ENCODE measurements at places on chromosomes 3 and 15.

DNA sequence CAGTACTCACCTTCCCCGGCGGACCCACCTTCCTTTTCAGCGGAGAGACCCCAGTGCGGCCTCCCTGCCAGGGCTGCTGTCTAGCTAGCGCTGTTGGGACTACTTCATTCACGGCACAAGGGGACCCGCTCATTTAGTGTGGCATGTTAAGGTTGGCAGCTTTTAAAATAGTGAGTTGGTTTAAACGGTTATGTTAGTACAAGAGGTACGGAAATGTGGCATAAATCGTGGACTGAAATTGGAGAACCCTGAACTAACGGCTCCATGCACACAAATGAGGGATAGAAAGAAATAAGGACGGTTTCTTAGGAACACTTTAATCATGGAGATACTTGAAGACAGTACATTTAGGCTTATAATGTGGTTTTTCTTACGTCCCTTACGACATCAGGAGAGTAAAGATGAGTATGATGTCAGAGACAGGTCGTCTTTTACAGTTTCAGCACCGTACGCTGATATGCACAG lies 752 bp downstream of the CEP63 start:
- no peak for DNase-seq

- DNase-seq: no peak
These were observed 30.9 kb downstream of the CCNL1 start for GRCh38 chr3:157128771-157129681.

DNA sequence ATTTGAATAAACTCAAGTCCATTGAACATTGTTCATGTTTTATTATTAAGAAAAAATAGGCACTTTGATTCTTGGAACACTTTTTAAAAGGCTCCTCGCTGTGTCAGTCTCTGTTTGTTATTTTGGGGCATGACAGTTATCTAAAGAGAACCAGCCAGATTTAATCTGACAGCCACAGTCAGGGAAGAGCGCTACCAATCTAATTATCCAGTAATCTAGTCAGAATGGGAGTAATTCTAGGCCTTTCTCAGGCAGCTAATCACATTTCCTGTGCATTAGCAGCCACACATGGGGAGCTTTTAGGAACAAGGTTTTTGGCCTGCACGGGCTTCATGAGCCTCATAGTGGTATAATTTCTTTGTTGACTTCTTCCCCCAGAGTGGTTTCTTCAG lies 362.2 kb downstream of the RBMS3 start:
- DNase-seq: no peak

DNA sequence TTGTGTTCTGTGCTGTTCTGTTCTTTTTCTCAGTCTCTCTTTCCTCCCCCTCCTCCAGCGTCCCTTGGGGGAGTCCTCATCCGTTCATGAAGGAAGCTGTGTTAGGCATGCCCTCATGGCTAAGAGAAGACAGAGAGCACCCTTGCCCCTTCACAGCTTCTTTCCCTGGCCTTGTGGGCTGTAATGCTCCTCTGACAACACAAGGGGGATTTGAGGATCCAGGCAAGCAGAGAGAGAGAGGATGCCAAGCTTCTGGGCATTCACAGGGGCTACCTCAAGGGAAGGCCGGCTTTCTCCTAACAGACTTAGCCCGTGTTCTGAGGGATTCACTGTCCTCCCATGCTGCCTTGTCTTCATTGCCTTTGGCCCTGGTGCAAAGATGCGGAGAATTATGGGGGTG lies 389.5 kb downstream of the LRTM1 start:
- peak; percentile 2 for DNase-seq

- no peak for DNase-seq
These were observed 90.5 kb upstream of the DGKG start for GRCh38 chr3:186452517-186452916.

GRCh38 chr3:133926736-133927539 lies 31.3 kb upstream of the RAB6B start:
- DNase-seq: no peak

GRCh38 chr3:106305882-106306435 lies 437.1 kb upstream of the CBLB start:
- no peak for DNase-seq

- no peak for DNase-seq
These were observed 108.8 kb downstream of the IL12A start for GRCh38 chr3:160097478-160097877.

GRCh38 chr3:42936157-42936981 lies 30.4 kb downstream of the ZNF662 start:
- DNase-seq: no peak

- no peak for DNase-seq
These were observed 59.4 kb upstream of the TRIM71 start for GRCh38 chr3:32758375-32758753.

DNA sequence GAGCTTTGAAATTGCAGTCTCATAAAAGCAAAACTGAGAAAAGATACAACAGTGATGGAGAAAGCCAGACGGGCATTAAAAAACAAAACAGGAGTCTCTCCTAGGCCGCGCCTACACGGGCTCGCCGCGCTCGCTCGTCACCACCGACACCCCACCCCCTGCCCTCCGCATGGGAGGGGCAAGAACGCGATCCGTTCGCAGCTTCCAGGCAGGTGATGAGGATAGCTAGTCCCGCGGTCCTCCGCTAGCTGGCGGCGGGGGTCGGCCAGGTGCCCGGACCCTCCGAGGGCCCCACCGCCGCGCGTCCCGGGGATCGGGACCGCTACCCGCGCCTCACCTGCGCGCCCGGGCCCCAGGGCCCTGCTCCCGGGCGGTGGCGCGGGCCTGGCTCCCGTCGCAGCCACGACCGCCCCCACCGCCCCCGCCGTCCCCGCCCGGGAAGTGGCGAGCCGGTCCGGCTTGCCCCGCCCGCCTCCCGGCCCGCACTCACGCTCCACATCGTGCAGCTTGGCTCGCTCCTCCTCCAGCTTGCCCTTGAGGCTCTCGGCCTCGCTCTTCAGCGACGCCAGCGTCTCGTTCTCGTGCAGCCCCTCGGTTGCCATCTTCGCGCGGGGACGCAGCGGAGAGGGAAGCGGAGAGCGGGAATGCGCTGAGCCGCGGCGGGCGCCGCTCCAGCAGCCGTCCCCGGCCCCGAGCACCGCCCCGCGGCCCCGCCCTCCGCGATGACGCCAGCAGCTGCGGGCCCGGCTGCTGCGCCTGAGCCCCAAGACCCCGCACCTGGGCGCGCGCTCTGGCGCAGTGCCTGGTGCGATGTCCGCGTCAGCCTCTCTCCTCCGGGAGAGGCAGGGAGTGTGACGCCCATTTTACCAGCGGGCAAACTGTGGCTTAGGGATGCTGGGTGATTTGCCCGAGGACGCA lies 11.7 kb downstream of the GNB5 start:
- peak; percentile 84 for DNase-seq

DNA sequence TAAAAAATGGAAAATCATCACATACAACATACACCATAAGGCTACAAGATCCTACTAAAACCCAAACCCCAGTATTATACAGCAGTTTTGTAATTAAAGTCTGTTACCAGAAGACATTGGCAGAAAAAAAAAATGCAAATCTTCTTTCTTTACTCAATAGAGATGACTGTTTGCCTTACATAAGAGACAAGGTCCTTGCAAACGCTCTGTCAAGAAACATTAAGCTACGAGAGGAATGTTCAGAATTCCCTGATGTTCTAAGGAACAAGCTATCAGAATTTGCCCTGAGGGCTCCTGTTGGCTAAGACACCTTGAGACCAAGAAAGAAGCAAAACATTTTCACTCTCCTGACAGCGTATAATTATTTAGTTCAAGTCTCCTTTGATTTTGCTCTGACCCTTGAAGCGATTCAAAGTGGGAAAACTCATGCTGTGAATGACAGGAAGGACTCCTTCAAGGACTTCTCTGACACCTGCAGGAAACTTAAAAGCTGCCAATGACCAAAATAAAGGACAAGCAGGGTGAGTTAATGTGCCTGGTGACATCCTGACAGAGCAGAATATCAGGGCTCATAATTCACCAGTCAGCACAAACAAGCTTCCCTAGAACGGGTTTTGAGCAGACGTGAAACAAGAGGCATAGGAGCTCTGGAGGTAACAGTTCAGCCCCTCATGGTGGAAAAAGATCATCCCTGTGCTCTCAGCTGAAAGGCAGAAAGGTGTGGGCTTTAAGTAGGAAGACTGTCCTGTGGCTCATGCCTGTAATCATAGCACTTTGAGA lies 2.5 kb downstream of the SCAMP2 start:
- DNase-seq: no peak

DNA sequence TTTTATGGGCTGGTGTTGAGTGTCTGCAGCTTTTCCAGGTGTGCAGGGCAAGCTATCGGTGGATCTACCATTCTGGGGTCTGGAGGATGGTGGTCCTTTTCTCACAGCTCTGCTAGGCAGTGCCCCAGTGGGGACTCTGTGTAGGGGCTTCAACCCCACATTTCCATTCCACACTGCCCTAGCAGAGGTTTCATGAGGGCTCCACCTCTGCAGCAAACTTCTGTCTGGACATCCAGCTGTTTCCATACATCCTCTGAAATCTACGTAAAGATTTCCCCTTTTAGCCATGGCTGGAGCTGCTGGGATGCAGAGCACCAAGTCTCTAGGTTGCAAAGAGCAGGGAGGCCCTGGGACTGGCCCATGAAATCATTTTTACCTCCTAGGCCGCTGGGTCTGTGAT lies 11.6 kb downstream of the RFX7 start:
- no peak for DNase-seq

DNA sequence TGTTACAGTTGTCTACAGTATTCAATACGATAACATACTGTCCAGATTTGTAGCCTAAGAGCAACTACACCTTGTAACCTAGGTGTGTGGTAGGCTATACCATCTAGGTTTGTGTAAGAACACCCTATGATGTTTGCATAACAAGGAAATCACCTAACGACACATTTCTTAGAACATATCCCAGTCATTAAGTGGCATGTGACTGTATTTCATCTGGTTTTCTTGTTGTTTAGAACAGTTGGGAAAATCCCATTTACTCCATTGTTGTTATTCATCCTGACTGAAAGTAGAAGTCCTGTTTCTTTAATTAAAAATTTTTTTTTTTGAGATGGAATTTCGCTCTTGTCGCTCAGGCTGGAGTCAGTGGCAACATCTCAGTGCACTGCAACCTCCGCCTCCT lies 31.3 kb downstream of the LRRC28 start:
- no peak for DNase-seq

- DNase-seq: no peak
These were observed 214.6 kb upstream of the UBE2E2 start for GRCh38 chr3:22988566-22988965.

DNA sequence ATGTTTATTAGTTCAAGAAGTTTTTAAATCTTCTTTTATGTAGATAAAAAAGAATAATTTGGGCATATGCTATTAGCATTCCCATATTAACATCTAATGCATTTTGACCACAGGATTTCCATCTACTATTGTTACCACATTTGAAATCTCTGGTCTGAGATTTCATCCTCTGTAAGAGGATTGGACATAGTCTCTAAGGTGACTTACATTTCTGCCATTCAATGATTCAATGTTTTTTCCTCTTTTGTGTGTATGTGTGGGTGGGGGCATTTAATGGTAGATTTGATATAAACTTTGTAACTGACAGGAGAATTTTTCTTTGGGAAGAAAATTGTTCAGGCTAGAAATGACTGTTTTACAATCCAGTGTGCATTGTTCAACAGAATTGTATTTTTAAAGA lies 307.3 kb upstream of the RBMS3 start:
- DNase-seq: no peak

- no peak for DNase-seq
These were observed 83.8 kb downstream of the PRICKLE2 start for GRCh38 chr3:64141476-64141875.

- DNase-seq: no peak
These were observed 60.2 kb downstream of the TMEM39A start for GRCh38 chr3:119403201-119403600.

DNA sequence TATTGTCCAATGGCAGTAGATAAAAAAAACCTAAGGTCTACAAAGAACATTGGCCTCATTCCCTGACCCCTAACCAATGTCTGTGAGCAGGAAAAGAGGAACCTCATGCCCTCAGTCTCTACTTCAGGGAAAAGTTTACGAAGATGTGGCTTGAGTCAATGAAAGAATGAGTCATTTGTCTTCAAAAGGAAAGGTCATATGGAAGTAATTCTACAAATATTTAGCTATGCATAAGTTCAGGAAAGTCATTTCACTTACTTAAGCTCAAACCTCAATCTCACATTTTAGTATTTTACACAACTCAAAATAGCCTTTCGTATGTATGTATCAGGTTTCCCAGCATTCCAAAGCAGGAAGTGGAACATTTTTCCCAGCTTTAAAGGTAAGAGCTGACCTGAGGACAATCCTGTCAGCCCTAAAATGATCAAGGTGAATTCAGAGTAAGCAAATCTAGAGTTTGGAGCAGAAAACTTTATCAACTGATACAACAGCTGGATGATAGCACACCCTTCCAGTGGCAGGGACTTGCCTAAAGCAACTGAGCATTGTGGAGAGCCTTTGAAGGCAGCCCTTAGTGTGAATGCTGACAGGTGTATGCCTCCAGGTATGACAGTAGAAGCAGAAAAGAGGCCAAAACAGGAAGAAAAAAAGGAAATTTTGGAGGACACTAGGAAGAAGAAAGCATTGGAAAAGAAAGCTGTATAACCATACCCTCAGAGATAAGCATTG lies 53.9 kb upstream of the ACKR4 start:
- no peak for DNase-seq

Data from SHP77 (cell line).